IPS DF 6.9 (cell line): ENCODE measurements at places on chromosomes 5 and 9.

DNA sequence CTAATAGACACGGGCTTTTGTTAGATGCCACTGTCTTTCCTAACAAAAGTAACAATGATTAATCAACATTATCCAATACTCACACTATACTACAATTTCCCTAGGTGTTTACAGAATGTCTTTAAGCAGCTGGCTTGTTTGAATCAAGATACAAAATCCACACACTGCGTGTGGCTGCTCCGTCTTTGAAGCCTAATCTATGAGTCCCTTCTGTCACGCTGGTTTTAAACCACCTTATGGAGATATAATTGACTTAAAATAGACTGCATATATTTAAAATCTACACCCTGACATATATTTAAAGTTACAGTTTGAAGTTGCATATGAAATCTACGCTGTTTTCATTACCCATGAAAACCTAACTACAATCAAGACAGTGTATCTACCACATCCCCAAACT lies 73.9 kb upstream of the TBC1D9B start:
- no peak for DNase-seq

DNA sequence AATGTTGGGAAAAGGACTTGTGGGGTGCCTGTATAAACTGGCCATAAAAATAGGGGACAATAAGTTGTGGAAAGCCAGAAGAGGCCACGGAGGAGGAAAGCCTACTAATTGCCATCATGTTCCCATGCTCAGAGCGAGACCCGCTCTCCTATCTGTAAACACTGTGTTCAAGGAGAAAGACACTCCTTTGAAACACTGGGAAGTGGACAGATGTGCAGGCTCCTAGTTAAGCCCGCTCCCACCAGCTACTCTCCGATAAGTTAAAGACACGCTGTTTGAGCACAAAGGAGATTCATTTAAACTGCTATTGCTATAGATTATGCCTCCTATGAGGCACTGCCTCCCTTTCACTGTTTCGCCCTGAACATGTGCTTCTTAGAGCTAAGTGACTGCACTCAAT lies 9.3 kb downstream of the CRAT start:
- DNase-seq = no peak

DNA sequence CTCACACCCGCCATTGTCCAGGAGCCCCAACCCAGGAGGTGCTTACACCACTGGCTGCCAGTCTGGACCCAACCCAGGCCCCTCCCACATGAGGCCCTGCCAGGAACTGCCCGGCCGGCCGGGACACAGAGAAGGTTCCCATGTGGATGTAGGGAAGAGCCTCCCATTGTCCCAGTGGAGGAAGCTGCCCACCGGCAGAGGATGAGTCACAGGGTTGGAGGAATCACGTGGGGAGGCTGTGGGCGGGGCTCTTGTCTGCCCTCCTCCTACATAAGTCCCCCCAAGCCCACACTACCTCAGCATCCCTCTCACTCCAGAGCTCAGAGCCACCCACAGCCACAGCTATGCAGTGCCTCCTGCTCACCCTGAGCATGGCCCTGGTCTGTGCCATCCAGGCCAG lies 26.1 kb downstream of the PAEP start:
- DNase-seq = no peak

- no peak for DNase-seq
These were observed 390.8 kb upstream of the PTGER4 start for GRCh38 chr5:40288800-40289485.

- DNase-seq = no peak
These were observed 41.8 kb downstream of the LMNB1 start for GRCh38 chr5:126818736-126819135.

- no peak for DNase-seq
These were observed 217.3 kb downstream of the ARL15 start for GRCh38 chr5:54093081-54093492.

DNA sequence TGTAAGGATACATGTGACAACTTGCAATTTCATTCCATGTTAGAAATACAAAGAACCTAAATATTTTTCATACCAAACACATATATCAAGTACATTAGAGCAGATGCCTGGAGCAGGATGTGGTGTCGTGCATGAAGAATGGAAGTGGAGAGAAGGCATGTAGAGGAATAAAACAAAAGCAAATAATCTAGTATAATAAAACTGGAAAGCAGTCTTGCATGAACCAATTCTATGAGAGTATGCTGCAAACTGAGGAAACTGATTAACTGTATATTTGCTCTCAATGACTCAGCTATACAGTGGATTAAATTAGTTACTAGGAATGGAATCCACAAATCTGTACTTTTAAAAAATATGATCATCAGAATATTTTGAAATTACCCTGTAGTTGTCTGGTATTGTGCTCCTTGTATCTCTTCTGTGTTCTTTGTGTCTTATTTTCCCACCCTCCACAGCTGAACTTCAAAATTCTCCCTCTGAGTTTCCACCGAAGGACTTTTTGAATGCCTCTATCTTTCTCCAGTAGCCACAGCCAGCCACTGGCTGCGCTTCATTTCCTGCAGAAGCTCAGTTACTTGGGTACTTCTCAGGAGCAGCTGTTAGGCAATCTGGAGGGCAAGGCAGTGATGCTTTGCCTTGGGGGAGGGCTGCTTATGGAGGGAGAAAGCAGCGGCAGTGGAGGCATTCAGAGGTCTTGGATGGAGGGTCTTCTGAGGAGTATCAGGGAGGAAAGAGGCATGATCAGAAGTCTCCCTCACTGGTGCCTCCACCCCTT lies 608.0 kb downstream of the BRINP1 start:
- no peak for DNase-seq

GRCh38 chr9:112072721-112073638 lies 102.1 kb downstream of the SUSD1 start:
- no peak for DNase-seq

- no peak for DNase-seq
These were observed 279.9 kb upstream of the CD180 start for GRCh38 chr5:67476531-67476930.

DNA sequence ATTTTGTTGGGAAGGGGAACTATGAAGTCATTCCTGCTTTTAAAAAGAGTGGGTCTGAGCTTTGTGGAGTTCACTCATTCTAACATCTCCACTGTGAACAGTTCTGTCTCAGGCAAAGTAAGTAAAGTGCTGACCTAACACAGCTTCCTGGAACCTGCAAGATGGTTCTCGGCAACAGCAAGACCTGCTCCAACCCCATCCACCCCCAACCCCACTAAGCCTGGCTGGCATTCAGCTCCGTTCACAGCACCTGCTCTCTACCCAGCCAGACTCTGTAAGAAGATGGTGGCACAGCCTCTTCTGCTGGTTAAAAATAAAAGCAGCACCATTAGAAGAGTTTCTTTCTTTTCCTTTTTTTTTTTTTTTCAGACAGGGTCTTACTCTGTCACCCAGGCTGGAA lies 42.0 kb downstream of the EPB41L4B start:
- no peak for DNase-seq

GRCh38 chr5:33232731-33233505 lies 207.8 kb upstream of the TARS1 start:
- DNase-seq = no peak

DNA sequence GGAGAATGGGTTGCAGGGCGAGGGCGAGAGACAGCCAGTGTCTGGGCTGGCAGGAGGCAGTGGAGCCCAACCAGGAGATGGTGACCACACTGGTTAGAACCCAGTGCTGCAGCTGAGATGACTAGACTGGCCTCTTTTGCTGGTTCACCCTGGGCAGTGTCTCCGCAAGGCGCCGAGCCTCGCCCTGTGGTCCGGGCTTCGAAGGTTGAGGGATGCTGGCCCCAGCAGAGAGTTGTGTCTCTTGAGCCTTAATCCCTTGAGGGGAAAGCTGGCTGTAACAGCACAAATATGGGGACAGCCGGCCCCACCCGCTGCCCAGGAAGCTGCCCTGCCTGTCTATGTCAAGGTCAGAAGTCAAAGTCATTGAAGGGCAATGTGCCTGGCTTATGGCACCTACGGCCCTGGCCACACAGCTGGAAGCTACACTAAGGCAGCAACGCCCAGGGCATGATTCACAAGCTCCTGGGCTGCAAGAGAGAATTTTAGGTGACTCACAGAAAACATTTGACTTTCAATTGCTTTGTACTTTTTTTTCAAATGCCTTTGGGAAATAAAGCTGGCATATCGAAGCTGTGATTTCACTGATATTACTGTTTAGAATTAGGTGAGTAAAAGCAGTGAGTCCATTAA lies 33.3 kb downstream of the NKX2-5 start:
- no peak for DNase-seq

GRCh38 chr9:128192601-128193371 lies 1.4 kb upstream of the CIZ1 start:
- no peak for DNase-seq

DNA sequence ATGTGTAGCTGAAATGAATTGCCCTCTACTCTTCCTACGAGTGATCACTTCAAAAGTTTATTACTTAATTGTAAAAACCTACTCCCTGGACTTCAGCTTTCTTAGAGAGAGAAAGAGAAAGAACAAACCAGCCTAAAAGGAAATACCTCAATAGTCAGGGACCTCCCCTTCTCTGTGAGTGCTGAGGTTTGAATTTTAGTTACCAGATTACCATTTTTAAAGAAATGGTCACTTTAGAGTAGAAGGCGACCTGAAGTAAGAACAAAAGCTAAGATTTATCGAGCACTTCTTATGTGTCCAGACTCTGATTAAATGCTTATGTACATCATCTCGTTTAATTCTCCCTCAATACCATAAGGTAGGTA lies 11.3 kb downstream of the RAPGEF1 start:
- no peak for DNase-seq

- DNase-seq = no peak
These were observed 2.0 kb downstream of the PCDHGC3 start for GRCh38 chr5:141477815-141478214.

DNA sequence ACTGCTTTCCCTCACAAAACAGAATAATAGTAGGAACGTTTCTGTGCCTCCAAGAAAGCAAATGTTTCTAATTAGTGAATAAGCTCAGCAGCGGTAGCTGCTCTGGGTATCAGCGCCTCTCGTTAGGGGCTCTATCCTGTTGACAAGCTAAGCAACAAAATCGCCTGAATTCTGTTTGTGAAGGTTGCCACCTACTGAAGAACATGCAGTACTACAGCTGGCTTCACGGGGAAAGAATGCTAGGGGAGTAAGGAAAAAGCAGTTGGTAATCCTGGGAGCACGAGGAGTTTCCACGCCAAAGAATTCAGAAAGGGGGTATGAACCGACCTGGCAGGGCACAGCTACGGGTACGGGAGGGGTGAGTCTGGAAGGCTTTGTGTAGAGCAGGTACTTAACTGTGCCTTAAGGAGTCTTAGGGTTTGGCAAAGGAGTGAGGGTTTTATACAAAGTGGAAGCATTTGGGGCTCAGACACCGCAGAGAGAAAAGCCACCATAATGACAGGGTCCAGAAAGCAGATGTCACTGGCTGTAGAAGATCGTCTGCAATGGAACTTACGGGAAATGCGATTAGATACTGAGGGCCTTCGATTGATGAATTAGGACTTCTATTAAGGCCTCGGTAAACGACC lies 171.7 kb downstream of the TTC39B start:
- DNase-seq = peak; percentile 91

GRCh38 chr9:118321788-118322187 lies 617.6 kb downstream of the TLR4 start:
- DNase-seq = no peak

DNA sequence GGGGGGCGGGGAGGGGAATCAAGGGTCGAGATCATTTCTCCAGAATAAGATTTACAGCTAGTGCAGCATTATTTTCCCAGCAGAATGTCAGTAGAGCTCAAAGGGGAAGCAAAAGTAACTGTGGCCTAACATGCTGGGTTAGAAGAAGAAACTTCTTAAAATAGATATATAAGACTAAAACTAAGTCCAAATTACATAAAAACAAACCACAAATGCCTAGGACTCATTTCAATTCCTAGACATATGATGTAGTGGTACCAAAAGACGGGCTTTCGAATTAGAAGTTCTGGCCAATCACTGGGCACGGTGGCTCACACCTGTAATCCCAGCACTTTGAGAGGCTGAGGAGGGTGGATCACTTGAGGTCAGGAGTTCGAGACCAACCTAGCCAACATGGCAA lies 20.8 kb upstream of the MELK start:
- DNase-seq = no peak

DNA sequence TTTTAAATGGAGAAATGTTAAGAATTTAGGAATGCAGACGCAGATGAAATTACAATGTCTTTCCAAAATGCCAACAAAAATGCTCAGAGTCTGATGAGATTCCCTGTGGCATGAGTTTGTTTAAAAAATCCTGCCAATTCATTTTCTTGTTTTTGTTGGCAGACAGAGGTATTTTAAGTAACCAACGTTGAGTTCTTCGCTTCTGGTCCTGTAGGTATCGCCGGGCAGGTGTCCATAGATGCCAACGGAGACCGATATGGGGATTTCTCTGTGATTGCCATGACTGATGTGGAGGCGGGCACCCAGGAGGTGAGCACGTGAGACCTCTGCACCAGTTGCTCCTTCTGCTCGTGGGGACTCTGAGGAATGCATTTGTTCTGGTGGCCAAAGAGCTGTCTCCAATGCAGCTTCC lies 69.4 kb downstream of the NPR3 start:
- DNase-seq = no peak

- no peak for DNase-seq
These were observed 241.7 kb downstream of the MCTP1 start for GRCh38 chr5:95043234-95043633.

GRCh38 chr9:130908146-130908877 lies 11.7 kb upstream of the QRFP start:
- DNase-seq = no peak

DNA sequence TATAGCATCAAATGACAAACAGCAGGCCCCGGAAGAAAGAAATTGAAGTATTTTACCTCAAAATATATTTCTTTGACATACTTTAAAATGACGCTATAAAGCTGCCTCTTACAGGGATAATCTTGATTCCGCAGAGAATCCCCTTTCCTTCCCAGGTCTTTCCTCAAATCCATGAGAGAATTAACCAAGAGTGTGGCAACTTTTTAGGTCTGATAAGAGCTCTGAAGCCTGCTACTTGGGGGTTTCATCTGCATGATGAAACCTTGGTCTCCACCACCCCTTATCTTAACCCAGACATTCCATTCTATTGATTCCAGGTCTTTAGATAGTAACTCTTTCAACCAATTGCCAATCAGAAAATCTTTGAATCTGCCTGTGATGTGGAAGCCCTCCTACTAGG lies 173.8 kb downstream of the CEMIP2 start:
- no peak for DNase-seq

- no peak for DNase-seq
These were observed 68.1 kb upstream of the GGTA1 start for GRCh38 chr9:121567500-121568342.

DNA sequence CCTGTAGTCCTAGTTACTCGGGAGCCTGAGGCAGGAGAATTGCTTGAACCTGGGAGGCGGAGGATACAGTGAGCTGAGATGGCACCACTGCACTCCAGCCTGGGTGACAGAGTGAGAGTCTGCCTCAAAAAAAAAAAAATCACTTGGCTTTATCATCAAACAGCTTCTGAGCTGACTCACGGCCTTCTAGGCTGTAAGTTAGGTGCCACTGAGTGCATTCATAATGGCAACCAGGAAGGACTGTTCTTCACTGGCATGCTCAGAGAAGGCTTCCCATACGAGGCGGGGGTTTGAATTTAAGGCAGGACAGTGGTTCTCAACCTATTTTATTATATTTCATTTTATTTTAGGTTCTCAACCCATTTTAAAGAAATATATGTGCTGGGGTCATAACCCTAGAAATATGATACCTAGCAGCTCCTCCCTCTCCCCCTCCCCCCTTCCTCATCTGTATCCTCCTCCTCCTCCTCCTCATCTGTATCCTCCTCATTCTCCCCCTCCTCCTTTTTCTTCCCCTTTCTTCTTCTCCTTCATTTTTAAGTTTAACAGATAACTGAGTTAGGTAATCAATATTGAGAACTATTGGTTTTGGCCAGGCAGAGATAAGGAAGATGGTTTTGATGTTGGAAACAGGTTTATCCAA lies 19.0 kb upstream of the LHFPL2 start:
- no peak for DNase-seq

- DNase-seq = no peak
These were observed 18.3 kb downstream of the EPB41L4B start for GRCh38 chr9:109302606-109303005.
